ENCODE measurements at places on chromosomes 1 and 21. TPM values are rescaled to one million over a fixed set of nuclear protein-coding genes. Genes with fewer than 3 reads are reported as not detected.

PTGS2 gene
- 24.1 TPM for total RNA-seq

STXBP3 gene
- 37.2 TPM for total RNA-seq

DNA sequence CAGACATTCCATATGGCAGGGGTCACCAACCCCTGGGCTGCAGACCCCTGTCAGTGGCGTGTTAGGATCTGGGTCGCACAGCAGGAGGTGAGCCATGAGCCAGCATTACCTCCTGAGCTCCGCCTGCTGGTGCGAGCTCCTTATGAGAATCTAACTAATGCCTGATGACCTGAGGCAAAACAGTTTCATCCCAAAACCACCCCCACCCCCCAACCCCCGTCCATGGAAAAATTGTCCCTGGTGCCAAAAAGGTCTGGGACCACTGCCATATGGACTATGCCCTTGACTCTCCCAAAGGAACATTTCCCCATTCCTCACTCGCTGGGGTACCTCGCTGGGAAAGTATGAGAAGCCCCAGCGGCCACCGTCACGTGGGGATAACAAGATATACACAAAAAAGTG is 6.4 kb upstream of the CPT2 start:
- no peak for DNase-seq

LCE2B gene
- not detected for total RNA-seq

S100A7A gene
- total RNA-seq, result not detected

Measured in endothelial cell of umbilical vein (primary cell).